Astrocyte of the hippocampus (primary cell): ENCODE measurements at places on chromosomes 16 and 17.

DNA sequence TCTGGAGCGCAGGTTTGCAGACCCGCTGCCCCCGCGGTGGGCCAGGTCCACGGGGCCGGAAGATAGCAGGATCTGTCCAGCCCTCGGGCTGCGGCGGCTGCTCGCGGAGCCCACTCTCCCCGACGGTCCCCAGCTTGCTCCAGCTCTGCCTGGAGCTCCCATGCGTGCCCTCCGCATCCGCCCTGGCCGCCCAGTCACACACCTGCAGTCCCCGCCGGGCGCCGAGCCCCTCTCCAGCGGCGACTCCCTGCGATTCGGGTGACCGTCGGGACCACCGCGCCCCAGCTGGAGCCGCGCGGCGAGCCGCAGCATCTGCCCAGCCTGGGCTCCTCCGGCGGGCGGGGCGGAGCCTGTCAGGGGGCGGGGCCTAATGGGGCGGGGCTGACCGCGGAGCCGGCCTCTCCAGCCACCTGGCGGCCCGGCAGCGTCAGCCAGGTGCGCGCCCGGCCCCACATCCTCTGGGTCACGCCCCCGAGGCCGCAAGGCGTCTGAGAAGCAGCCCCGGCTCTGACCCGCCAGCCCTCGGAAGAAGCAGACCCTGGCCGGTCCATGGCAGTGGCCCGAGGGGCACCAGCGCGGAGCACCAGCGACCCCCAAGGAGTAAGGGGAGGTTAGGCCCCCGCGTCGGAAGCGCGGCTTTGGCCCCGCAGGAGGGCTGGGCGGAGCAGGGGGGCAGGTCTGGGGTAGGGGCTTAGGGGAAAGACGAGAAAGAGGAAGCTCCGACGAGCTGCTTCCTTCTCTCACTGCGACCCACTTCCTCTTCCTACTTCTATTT lies at the start of gene PIK3R5:
Gene PIK3R5 (minus strand): TSS at position 314 of the 775 bp plus-strand sequence. CDS start 54,213 bp downstream, outside the sequence.
- peak; percentile 4 for DNase-seq

DNA sequence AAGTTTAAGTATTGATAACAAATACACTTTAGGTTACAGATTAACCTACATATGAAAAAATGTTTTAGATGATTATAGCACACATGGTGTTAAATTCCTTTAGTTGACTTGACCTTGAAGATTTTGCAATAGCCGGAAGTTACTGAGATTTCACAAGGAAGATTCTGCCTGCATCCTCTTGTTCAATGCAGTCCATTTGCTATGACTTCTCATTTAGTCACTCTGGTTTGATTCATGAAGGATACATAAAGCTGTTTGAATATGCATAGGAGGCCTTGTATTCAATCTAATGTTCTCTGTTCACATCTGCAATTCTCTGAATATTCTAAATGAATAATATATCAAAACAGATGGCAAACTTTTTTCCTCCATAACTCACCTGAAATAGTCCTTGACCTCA lies 870.2 kb upstream of the GOT2 start:
- DNase-seq: no peak

GRCh38 chr17:67635681-67636080 lies 82.1 kb upstream of the NOL11 start:
- DNase-seq: no peak

- no peak for DNase-seq
These were observed 63.8 kb downstream of the GSG1L start for GRCh38 chr16:27999687-28000086.

- DNase-seq: no peak
These were observed 4.4 kb upstream of the RNF43 start for GRCh38 chr17:58421711-58422110.

DNA sequence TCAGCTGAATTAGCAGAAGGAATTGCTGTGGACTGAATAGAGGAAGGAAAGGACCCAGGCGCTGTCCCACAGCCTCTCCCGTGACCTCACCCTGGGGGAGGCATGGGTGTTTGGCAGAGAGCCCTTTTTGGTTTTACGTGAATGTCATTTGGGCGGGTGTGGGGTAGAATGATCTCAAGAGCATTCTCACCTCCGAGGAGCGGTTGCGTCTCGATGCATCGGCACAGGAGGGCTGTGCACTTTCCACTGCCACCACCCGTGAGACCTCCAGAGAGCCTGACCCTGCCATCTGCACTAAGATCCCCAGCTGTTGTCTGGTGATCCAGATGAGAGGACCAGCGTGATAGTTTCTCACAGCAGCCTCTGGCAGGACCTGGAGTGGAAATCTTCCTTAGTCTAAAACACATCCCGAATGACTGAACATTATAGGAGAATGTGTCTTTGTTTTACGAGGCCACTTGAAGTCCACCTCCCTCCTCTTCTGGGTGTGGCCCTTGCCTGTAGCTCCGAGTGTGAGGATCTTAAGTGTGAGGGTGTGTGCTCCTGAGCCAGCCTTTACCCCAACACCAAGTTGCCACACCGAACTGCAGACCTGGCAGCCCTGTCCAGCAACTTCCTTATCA lies 29.3 kb downstream of the FOXK2 start:
- DNase-seq: peak; percentile 45

GRCh38 chr17:29585080-29585751 lies 4.2 kb downstream of the GIT1 start:
- DNase-seq: no peak

DNA sequence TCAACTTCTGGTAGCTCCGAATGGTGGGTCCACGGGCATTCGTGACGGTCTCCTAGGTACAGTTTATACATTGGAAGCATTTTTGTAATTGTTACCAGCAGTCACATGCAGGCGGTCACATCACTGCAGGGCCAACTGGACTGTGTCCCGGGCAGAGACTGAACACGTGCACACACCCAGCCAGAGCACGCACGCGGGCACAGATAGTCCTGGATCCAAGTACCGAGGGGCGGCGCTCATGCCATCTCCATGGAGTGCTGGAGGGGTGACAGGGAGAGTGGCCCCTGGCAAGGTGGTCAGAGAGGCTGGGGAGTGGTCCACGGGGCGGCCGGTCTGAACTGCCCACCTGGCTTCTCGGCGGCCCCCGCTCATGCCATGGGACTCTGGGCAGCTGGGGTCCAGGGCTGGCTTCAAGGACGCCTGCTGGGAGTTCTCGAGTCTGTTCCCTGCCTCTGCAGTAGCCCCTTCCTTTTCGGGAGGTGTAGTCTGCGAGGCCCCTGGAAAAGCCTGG lies 34.2 kb downstream of the BAIAP2 start:
- DNase-seq: no peak

DNA sequence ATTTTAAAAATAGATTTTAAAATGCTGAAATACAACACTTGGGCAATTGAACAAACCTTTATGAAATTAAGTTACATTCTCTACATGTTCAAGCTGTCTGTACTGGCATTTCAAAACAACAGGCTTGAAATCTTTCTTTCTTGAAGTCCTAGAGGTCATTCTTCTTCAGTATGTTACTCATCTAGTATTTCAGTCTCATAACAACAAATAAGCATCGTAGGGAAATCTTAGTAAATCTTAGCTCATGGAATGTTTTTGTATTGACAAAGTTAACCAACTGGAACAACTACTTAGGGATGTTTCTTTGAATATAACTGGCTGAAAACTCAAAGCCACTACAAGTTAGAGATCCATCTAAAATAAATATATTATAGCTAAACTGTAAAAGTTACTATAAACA lies 96.6 kb downstream of the KIF2B start:
- no peak for DNase-seq

- DNase-seq: peak; percentile 65
These were observed 8.1 kb upstream of the NLRP1 start for GRCh38 chr17:5592382-5592781.

DNA sequence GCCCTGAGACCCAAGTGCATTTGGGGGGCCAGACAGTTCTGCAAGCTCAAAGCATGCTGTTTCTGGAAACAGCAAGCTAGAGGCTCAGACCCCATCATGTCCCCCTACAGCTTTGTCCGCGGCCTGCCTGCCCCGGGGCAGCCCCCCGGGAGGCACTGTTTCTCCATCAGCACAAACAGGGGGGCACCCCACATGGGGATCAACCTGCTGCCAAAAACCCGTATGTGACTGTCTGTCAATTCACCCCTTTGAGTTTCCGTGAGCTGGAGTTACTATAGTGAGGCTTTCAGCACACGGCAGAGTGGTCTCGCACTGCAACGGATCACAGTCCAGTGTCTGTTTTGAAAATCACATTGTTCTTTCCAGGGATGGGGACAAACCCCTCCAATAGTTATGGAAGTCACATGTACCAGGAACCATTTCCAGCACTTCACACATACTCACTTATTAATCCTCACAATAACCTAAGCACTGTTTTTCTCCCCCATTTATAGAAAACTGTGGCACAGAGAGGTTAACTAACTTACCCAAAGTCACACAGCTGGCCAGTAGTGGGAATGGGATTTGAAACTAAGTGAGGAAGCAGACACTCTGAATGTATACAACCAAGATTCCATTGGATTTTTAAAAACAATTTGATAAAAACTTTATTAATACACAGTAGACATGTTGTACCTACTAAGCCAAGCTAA lies 269.0 kb downstream of the C16orf95 start:
- no peak for DNase-seq

- peak; percentile 0 for DNase-seq
These were observed 137.9 kb upstream of the HS3ST4 start for GRCh38 chr16:25553711-25554436.

- no peak for DNase-seq
These were observed 177.1 kb downstream of the RAB11FIP4 start for GRCh38 chr17:31568539-31568938.

- DNase-seq: no peak
These were observed 20.4 kb downstream of the ACSM3 start for GRCh38 chr16:20784204-20784603.

DNA sequence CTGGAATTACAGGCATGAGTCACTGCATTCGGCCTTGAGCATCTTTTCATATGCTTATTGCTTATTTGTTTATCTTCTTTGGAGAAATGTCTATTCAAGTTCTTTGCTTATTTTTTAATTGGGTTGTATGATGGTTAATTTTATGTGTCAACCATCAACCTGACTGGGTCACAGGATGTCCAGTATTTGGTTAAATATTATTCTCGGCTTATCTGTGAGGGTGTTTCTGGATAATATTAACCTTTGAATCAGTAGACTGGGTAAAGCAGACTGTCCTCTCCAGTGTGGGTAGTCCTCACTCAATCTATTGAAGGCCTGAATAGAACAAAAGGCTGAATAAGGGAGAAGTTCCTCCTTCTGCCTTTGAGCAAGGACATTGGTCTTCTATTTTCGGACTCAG lies 142.0 kb downstream of the SSH2 start:
- no peak for DNase-seq
